ENCODE measurements at places on chromosomes 4 and X. TPM values are rescaled to one million over a fixed set of nuclear protein-coding genes. Genes with fewer than 3 reads are reported as not detected.

The CLCN4 gene
- 3.4 TPM for total RNA-seq

The PGM2 gene
- total RNA-seq = 30.3 TPM

The SMR3B gene
- total RNA-seq = not detected

The EGF gene
- 15.6 TPM for total RNA-seq

The GLRB gene
- total RNA-seq = 14.7 TPM

Measured in NCI-H460 (cell line).